ENCODE measurements at places on chromosomes 2 and 18.

GRCh38 chr18:60202708-60203107, 169.9 kb downstream of the MC4R start:
- no peak overlapping the region for H3K4me3 ChIP-seq
- H3K27me3 ChIP-seq, result no peaks in the 10 kb centered on the region
- H3K36me3 ChIP-seq, result no peaks in the 10 kb centered on the region
- DNase-seq, result no peak
- no peaks in the 10 kb centered on the region for H3K4me1 ChIP-seq

GRCh38 chr2:9844036-9844483, 786 bp downstream of the TAF1B start:
- peaks cover 26% of the 10 kb centered on the region for H3K4me1 ChIP-seq
- no peak for DNase-seq
- peak overlapping the region; percentile 97 for H3K27ac ChIP-seq
- H3K27me3 ChIP-seq, result no peaks in the 10 kb centered on the region
- H3K4me3 ChIP-seq, result peak overlapping the region; percentile 90
- H3K36me3 ChIP-seq, result peaks cover 29% of the 10 kb centered on the region

DNA sequence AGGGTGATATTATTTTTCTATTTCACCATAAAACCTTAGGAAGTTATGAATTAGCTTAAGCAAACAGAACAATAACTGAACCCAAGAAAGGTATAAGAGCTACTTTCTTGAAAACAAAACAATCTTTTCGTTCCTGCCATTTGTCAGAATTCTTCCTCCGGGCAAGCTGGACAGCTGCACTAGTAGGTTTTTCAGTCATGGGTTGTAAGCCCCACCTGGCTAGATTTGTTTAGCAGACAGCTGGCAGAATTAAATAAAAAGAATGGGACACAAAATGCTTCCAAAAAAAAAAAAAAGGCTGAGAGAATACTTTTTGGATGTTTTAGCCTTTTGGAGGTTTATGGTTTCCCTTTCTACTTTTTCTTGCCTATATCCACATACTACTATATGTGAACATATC, 694.1 kb downstream of the ARHGAP15 start:
- H3K27me3 ChIP-seq, result peaks cover 3% of the 10 kb centered on the region
- H3K36me3 ChIP-seq, result no peaks in the 10 kb centered on the region
- H3K4me1 ChIP-seq, result peaks cover 4% of the 10 kb centered on the region
- no peak overlapping the region for H3K4me3 ChIP-seq
- DNase-seq, result no peak

- peaks cover 6% of the 10 kb centered on the region for H3K27me3 ChIP-seq
- H3K4me3 ChIP-seq, result no peak overlapping the region
- peaks cover 5% of the 10 kb centered on the region for H3K36me3 ChIP-seq
- no peaks in the 10 kb centered on the region for H3K4me1 ChIP-seq
- no peak overlapping the region for H3K27ac ChIP-seq
Measured at GRCh38 chr2:105660489-105660888, 84.2 kb upstream of the NCK2 start.

DNA sequence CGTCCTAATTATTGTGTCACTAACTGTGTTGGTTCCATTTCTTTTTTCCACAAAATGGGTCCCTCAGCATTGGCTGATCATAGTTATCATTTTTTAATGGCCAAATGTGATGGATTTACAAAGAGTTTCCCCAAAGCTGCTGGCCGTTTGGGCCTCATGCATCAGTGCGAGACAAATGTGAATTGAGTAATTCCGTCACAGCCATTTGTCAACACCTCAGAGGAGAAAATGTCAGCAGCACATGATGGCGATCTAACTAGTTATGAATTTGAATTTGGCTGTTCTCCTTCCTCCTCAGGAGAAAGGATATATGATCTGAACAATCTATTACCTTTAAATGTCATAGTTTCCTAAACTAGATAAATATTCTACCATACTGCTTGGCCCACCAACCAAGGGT, 54.9 kb upstream of the SP3 start:
- H3K27me3 ChIP-seq, result peaks cover 4% of the 10 kb centered on the region
- H3K27ac ChIP-seq, result no peak overlapping the region
- H3K4me1 ChIP-seq, result peaks cover 54% of the 10 kb centered on the region
- H3K4me3 ChIP-seq, result no peak overlapping the region
- DNase-seq, result no peak
- H3K36me3 ChIP-seq, result no peaks in the 10 kb centered on the region

DNA sequence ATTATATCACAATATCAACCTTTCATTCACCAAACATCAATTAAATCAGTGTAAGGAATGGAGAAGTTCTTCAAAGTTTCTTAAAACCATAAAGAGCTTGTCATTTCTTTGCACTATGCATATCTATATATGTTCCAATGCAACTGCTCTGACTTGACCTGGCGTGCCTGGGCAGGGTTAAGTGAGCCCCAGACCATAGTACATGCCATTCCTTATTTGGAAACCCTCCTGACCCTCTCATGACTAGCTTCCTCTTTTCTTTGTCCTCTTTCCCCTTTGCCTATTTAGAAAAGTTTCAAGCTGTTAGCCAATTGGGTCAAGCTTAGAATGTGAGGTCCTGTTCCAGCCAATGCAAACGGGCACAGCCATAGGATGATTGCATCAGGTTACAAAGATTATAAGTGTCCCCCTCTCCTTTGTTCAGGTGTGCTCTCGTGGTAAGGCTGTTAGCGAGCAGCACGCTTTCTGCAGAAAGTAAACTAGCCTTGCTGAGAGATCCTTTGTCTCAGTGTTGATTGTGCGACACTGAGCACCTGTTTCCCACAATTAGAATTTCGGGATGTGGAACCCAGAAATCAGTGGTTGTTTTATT, 78.2 kb upstream of the UXS1 start:
- H3K4me1 ChIP-seq, result peaks cover 13% of the 10 kb centered on the region
- H3K36me3 ChIP-seq, result no peaks in the 10 kb centered on the region
- no peak for DNase-seq
- no peak overlapping the region for H3K27ac ChIP-seq
- H3K27me3 ChIP-seq, result no peaks in the 10 kb centered on the region
- H3K4me3 ChIP-seq, result no peak overlapping the region

DNA sequence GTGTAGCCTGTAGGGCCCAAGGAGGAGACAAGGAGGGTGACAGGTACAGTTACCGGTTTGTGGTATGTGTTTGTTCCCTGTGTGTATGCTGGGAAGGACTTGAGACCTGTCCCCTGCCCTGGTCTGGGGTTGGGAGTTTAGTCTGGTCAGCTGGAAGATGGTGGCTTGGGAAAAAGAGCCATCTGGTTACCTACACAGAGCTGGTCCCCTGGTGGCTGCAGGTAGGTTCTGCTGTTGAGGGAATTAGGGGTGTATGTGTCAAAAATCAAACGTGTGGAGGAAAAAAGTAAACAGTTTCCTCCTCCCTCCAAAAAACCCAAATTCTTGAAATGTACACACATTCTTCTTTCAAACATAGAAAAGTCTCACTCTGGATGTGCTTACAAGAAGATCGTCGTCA, 24.3 kb downstream of the PTMA start:
- H3K27ac ChIP-seq, result peak overlapping the region; percentile 47
- no peak for DNase-seq
- no peaks in the 10 kb centered on the region for H3K27me3 ChIP-seq
- peaks cover 4% of the 10 kb centered on the region for H3K4me1 ChIP-seq
- H3K36me3 ChIP-seq, result peaks cover 26% of the 10 kb centered on the region

DNA sequence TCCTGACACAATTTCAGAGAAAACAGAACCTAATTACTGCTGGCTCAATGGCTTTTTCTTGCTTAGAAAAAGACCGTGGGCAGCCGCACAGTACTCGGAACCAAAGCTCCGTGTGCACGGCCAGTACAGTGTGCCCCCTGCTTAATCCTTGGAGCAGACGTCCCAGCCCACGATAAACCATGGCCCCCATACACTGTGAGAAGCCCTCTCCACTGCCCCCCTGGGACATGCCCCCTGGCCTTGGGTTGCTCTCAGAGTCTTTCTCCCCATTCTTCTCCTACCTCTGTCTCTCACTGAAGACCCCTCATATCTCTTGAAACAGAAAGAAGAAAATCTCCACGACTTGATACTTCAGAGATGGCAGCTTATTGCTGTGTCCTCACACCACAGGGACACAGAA, 44.0 kb downstream of the CYP26B1 start:
- H3K4me3 ChIP-seq, result no peak overlapping the region
- H3K27ac ChIP-seq, result no peak overlapping the region
- H3K4me1 ChIP-seq, result peaks cover 8% of the 10 kb centered on the region
- peaks cover 26% of the 10 kb centered on the region for H3K27me3 ChIP-seq
- no peak for DNase-seq
- no peaks in the 10 kb centered on the region for H3K36me3 ChIP-seq

DNA sequence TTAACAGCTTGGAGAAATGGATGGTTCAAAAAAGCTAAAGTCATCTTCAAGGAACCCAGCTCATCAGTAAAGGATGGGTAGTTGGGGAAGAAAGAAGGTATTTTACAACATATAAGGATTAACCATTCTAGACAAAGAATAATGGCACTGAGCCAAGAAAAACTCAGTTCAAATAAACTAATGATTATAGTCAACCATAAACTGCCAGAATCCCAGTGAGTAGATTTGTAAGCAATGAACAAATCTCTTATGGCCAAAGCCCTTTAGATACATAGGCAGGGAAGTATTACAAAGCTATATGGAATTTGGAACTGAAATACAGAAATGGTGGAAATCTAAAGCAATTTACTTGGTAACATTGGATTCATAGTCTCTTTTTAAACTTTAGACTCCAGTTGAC, 92.4 kb upstream of the ZFP36L2 start:
- no peak overlapping the region for H3K4me3 ChIP-seq
- DNase-seq, result no peak
- peaks cover 16% of the 10 kb centered on the region for H3K4me1 ChIP-seq

DNA sequence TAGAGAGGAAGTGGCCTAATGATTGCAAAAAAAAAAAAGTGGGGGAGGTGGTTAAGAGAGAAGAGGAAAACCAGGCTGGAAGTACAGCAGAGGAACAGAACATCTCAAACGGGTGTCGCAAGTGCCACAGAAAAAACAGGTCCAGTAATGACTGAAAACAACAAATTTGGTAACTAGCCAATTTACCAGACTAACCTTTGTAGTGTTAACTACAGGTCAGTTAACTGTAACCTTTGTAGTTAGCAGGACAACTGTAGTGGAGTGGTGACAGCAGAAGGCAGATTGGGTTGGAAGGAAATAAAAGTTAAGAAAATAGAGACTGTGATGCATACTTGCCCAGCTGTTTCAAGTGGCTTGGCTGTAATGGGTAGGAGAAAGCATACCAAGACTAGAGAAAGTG, 91.4 kb upstream of the CHST9 start:
- no peak overlapping the region for H3K4me3 ChIP-seq
- H3K27ac ChIP-seq, result no peak overlapping the region
- H3K36me3 ChIP-seq, result no peaks in the 10 kb centered on the region

DNA sequence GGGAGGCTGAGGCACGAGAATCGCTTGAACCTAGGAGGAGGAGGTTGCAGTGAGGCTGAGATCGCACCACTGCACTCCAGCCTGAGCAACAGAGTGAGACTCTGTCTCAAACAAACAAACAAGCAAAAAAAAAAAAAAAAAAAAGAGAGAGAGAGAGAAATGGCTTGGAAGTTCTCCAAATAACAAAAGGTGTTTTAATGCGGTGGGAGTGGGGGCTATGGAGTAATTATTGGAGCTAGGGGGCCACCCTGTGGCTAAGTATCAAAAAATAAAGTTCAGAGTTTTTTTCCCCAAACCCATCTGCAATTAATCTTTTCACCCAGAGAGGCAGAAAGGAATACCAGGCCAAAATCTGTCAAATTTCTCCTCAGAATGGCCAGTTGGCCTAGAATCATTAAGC, 23.0 kb upstream of the CEP68 start:
- H3K36me3 ChIP-seq, result peaks cover 21% of the 10 kb centered on the region
- H3K4me3 ChIP-seq, result no peak overlapping the region
- no peaks in the 10 kb centered on the region for H3K4me1 ChIP-seq
- DNase-seq, result no peak

GRCh38 chr2:239516286-239516953, 115.6 kb upstream of the HDAC4 start:
- H3K27ac ChIP-seq, result no peak overlapping the region
- no peaks in the 10 kb centered on the region for H3K36me3 ChIP-seq
- H3K27me3 ChIP-seq, result peaks cover 16% of the 10 kb centered on the region
- no peak overlapping the region for H3K4me3 ChIP-seq
- DNase-seq, result no peak

- peaks cover 22% of the 10 kb centered on the region for H3K4me1 ChIP-seq
- no peak for DNase-seq
- H3K27ac ChIP-seq, result no peak overlapping the region
Measured at GRCh38 chr2:110748489-110748867, 16.1 kb downstream of the ACOXL start.

- peaks cover 48% of the 10 kb centered on the region for H3K36me3 ChIP-seq
- H3K27ac ChIP-seq, result no peak overlapping the region
- H3K4me3 ChIP-seq, result no peak overlapping the region
- DNase-seq, result peak; percentile 73
- H3K27me3 ChIP-seq, result no peaks in the 10 kb centered on the region
Measured at GRCh38 chr2:105294844-105295481, 34.6 kb downstream of the TGFBRAP1 start.

DNA sequence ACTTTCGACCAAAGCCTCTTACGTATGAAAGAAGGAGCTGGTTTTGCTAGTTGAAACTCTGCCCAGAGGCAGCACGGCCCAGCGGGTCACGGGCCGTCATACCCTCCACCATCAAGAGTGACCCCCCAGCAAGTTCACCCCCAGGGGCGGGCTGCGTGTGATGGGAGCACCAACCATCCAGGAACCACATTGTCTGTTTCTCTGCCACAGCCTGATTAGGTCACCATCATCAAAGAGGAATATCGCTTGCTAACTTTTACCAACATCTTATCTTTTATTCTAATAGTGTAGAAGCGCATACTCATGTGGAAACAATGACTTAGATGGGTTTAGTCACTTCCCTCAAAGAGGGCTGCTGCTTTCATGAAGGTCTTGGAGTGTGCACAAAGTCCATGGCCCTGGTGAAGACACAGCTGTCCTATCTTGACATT, 116.6 kb upstream of the SMIM21 start:
- no peak overlapping the region for H3K27ac ChIP-seq
- H3K36me3 ChIP-seq, result no peaks in the 10 kb centered on the region
- H3K27me3 ChIP-seq, result peaks cover 1% of the 10 kb centered on the region
- H3K4me1 ChIP-seq, result peaks cover 17% of the 10 kb centered on the region

DNA sequence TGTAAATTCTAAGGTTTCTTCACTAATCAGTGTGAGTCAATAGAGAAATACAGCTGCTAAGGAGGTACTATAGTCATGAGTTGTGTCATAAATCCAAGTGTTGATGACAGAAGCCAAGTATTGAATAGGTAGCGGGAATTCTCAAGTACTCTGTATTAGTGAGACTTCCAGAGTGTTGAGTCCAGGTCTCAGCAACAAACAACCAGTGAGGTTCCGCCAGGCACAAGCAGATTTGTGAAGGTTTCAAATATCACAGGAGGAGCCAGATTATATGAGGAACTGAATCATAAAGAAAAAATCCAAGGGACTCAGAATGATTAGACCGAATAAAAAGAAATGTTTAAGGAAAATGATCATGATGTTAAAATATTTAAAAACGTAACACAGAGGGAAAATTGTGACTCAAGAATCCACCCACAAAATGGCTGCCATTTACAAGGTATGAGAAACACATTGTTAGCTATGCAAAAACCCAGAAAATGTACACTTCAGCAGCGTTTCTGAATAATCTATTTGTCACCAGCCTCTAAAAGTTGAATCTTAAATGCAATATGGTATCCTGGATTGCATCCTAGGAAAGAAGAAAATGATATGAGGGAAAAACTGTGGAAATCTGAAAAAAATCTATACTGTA, 27.3 kb upstream of the EVA1A start:
- H3K4me1 ChIP-seq, result peaks cover 20% of the 10 kb centered on the region
- no peak overlapping the region for H3K4me3 ChIP-seq
- no peaks in the 10 kb centered on the region for H3K27me3 ChIP-seq
- no peaks in the 10 kb centered on the region for H3K36me3 ChIP-seq

All from nephron progenitor cell (in vitro differentiated cells).